GM12892 (cell line): ENCODE measurements at places on chromosomes 7 and 10.
A peak's percentile ranks its signal among the peaks of the same experiment; 100 is the strongest.

DNA sequence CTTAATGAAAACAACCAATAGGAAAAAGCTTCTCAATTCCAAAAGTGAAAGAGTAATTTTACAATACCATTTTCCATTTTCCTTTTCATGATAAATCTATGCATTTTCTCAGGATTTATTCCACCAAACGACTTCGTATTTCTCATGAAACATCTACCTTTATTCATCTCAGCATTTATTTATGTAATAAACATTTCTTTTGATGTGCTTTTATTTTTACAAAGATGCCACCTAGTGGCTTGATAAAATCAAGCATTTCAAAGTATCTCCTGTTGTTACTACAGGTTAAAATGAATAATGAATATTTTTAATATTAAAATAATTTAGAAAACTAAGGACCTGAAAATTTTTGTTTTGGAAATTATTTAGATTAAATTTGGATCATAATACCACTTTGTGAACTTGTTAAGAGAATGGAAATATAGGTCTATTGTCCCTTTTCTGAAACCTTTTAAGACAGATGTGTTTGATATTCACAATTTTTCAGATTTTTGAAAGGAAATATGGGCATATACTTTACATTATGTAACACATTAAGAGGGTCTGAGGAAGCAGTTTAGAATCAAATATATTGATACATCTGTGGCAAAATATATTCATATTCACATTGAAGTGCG lies 2.7 kb upstream of the IQUB start:
- no peak for DNase-seq

- DNase-seq = peak; percentile 61
Observed at GRCh38 chr10:86535132-86535882, 13.7 kb upstream of the WAPL start.

GRCh38 chr10:105288026-105288425 lies 646.9 kb downstream of the SORCS3 start:
- DNase-seq = no peak

DNA sequence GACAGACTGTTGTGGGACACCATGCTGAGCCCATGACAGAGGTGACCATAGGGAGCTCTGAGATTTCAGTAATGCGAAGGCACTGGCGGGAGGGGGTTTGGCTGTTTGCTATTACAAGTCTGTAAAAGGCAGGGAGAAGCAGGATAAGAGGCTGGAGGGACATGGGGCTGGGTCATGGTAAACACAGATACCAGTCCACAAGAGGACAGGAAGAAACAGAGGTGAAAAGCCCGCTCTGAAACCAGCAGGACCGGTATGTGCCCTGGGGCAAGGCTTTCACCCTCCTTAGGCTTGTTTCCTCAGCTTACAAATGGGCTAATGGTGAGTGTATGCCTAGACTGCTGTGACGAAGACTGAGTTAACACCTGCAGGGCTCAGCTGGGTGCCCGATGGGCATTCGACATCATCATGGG lies 34.1 kb downstream of the ANXA11 start:
- DNase-seq = no peak

DNA sequence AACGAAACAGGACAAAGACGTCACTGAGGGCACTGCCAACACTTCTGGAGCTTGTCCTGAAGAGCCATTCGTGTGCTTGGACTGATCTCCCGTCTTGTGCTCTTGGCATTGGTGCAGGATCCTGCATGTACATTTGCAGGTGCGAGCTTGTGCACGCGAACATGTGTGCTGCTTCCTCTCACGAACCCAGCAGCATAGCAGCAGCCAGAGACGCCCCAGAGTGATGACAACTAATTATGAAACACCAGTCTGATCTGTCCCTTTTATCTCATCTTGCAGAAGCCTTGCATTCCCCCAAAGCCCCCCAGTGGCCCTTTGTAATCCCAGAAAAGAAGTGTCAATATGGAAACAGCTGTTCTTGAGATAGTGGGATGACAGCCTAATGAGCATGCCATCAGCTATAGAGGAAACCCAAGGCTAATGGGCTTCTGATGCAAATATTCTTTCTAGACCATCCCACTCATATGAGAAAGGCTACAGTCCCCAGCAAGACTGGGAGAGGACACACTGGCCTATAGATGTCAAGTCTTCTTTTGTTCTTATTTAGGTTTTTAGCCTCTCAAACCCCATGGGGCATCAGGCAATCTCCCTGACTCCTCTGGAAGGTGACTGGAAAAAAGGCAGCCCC lies 310.6 kb downstream of the FRMD4A start:
- no peak for DNase-seq

- DNase-seq = no peak
Observed at GRCh38 chr7:46932676-46933424, 649.1 kb downstream of the TNS3 start.

DNA sequence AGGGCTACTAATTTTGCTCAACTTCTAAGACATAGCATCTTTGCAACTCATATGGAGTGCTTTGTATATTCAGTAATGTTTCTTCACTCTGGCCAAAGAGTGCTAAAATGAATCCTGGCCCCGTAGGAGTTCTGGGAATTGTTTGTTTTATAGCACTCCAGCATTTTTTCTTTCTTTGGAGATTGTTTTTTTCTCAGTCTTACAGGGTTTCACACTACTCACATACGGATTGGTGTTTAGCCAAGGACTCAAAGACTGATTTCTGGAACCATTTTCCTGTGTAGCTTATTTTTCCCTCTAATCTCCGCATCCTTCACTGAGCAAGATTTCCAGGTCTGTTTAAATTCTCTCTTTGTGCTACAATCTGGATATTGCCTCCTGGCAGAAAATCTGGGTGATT lies 6.4 kb downstream of the TAS2R41 start:
- DNase-seq = no peak

DNA sequence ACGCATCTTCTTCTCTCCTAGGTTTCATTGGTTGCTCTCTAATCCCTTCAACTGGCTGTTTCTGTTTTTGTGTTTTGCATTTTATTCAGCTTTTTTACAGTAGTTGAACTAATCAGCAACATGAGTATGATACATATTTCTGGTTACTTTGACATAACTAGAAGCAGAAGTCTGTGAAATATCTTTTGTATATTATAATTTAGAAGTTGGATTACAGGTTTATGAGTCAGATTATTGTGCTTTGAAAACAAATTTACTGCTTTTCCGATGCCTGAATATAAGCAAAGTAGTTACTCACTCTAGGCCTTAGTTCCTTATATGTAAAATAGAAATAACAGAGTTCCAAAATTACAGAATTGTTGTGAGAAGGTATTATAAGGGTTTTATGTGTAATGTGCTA lies 96.2 kb upstream of the MEOX2 start:
- DNase-seq = no peak

GRCh38 chr10:16952610-16953009 lies 135.4 kb upstream of the RSU1 start:
- no peak for DNase-seq

- no peak for DNase-seq
Observed at GRCh38 chr7:155401231-155401630, 56.7 kb upstream of the EN2 start.

DNA sequence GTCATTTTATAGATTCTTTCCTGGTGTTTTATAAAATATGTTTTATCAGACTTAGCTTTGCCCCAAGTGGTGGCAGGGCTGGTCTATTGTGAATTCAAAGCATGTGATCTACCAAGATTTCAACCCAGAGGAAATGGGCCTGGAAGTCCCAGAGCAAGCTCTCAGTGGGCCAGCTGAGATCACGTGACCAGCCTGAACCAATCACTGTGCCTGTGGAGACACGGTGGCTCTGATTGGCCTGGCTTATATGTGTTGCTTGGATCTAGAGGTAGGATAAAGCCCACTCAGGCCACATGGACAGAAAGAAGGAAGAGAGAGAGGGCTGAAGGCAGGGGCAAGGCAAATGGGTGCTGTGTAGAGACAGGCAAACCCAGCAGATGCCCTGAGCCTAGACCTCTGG lies 65.5 kb upstream of the GATA3 start:
- DNase-seq = no peak

DNA sequence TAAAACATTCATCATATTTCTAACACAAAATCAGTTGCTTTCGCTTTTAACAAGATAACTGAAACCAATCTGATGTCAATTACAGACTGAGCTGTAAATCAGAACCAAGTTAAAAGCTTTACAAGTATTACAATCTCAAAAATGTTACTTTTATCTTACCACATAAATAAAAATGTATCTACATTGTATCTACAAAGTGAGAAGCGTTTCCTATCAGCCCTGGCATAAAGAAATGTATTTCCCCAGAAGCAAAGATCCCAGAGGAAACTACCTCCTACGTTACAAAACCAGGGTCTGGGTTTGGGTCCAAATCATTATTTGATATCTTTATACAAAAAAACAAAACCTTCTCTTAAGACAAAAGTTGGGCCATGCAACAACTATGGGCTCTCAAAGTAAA lies 2.6 kb downstream of the SMURF1 start:
- no peak for DNase-seq

DNA sequence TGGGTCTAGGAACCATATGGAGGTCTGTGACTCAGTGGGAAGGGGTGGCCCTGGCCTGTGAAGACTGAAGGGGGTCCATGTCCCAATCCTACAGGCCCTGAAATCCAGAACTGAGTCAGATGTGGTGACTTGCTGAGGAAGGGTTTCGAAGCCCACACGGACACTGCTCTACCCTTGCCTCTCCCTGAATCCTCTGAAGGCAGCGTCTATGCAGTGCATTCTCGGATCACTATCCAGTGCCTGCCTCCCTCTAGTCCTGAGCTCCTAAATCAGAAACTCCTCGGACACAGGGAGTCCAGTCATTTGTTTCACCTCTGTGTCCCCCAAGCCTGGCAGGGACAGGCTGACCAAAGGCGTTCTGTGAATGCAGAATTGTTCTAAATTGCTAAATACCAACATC lies 25.4 kb upstream of the TMEM72 start:
- DNase-seq = no peak

DNA sequence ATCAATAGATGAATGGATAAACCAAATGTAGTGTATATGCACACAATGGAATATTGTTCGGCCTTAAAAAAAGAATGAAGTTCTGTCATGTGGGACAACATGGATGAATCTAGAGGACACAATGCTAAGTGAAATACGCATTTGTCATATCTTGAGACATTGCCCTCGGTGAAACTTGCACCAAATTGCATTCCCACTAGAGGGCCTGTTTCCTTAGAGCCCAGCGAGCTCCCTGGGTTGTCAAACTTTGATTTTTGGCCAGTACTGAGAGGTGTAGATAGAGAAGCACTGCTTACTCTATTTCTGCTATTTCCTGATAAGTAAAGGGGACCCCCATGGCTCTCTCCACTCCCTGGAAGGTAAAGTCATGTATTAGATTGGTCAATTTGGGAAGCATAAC lies 157.1 kb downstream of the GPAM start:
- DNase-seq = no peak
